ENCODE measurements at places on chromosomes 2 and 18. TPM values are rescaled to one million over a fixed set of nuclear protein-coding genes. Genes with fewer than 3 reads are reported as not detected.

- H3K27me3 ChIP-seq: no peaks in the 10 kb centered on the region
- DNase-seq: no peak
- H3K4me1 ChIP-seq: no peaks in the 10 kb centered on the region
- H3K36me3 ChIP-seq: no peaks in the 10 kb centered on the region
Measured at GRCh38 chr2:13114391-13114790, 397.7 kb downstream of the TRIB2 start.

- no peaks in the 10 kb centered on the region for H3K27me3 ChIP-seq
- no peak for DNase-seq
- H3K27ac ChIP-seq: no peak overlapping the region
- H3K36me3 ChIP-seq: no peaks in the 10 kb centered on the region
Measured at GRCh38 chr2:214607051-214607450, 196.2 kb downstream of the VWC2L start.

DNA sequence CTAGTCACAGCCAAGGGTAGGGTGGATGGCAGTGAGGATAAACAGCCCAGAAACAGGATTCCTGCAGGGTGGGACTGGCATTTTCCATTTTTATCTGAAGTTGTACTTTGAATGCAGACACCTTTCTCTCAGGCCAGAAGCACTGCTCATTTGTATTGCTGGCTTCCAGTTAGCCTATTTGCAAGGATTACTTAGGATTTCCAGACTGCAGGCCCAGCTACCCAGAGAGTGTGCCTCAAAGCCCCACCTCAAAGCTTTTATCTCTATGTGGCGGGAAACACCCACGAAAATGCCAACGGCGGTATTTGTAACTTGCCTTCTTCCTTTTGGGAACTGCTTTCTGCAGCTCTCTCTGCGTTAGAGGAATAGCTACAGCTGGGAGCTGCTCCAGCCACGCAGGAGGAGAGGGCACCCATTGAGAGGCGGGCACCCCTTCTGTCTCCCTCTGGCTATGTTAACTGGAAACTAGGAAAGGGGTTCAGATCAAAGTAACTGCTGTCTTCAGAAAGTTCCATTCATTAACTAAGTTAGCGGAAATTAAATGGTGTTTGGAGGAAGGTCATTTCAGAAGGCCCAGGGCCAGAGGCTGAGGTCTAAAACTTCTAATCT, 144.9 kb downstream of the TGIF1 start:
- DNase-seq: no peak
- H3K4me1 ChIP-seq: peaks cover 44% of the 10 kb centered on the region

GRCh38 chr2:96389736-96390135, 54.2 kb downstream of the NCAPH start:
- no peaks in the 10 kb centered on the region for H3K4me1 ChIP-seq
- no peak for DNase-seq
- H3K36me3 ChIP-seq: no peaks in the 10 kb centered on the region
- H3K4me3 ChIP-seq: no peak overlapping the region

DNA sequence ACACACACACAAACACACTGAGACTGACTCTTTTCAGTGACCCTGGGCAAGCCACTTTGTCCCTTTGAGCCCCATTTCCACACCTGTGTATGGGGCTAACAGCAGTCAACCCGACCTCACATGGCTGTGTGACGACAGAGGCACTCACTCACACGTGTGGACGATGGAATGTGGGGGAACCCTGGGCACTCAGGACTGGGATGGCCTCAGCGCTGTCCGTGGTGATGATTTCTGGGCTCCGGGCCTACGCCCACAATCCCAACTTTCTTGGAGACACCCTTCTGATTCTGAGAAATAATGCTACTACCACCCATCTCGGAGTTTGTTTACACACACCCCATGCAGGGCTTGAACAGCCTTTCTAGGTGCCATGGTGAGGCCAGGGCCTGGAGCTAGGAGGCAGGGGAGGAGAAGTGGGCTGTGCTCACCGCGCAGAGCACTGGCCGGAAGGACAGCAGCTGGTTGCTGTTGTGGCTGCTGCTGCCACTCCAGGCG, 1.5 kb downstream of the CRYBA2 start:
- H3K4me3 ChIP-seq: no peak overlapping the region
- peaks cover 6% of the 10 kb centered on the region for H3K27me3 ChIP-seq
- peak; percentile 38 for DNase-seq
- H3K36me3 ChIP-seq: no peaks in the 10 kb centered on the region
- peaks cover 8% of the 10 kb centered on the region for H3K4me1 ChIP-seq
- no peak overlapping the region for H3K27ac ChIP-seq

GRCh38 chr18:65435534-65435933, 315.3 kb upstream of the CDH7 start:
- no peak overlapping the region for H3K4me3 ChIP-seq
- H3K27ac ChIP-seq: no peak overlapping the region
- no peak for DNase-seq
- no peaks in the 10 kb centered on the region for H3K4me1 ChIP-seq

DNA sequence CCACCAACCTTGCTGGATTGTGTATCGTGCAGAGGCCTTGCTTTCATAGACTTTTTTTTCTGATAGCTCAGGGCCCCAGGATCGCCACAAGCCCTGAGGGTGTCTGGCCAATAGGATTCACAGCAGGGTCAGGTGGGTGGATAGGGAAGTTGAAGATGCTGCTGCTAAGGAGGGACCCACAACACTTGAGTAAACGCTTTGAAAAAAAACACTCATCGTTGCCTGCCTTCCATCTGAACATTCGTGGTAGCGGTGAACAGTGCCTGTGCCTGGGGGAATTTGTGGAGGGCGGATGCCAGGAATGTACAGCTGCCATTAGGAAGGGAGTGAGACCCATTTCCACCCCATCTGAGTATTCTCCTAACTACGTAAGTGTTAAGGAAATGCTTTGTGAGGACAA, 104.6 kb upstream of the TPO start:
- DNase-seq: no peak
- no peak overlapping the region for H3K4me3 ChIP-seq
- H3K36me3 ChIP-seq: no peaks in the 10 kb centered on the region
- no peak overlapping the region for H3K27ac ChIP-seq

GRCh38 chr2:186696290-186696689, 2.4 kb downstream of the FAM171B start:
- H3K4me1 ChIP-seq: peaks cover 12% of the 10 kb centered on the region
- no peak overlapping the region for H3K27ac ChIP-seq
- no peaks in the 10 kb centered on the region for H3K36me3 ChIP-seq
- DNase-seq: no peak

- H3K36me3 ChIP-seq: no peaks in the 10 kb centered on the region
- DNase-seq: no peak
- H3K4me3 ChIP-seq: no peak overlapping the region
- no peak overlapping the region for H3K27ac ChIP-seq
Measured at GRCh38 chr18:59246796-59247195, 26.5 kb downstream of the RAX start.

DNA sequence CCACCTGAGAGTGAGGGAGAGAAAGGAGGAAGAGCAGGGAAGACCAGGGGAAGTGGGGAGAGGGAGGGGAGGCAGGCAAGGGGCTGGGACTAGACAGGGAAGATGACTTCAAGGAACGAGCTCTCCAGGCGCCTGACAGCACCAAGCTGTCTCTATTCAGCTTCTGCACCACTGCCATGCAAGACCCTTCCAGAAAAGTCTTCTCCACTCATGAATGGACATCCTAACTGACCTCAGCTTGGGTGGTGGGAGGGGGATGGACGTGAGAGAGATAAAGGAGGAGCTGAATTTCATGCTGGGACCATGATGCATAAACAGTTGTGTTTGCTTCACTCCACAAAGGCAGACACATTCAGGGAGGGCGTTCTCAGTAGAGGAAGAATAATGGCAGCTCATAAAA, 206.4 kb upstream of the ARL4C start:
- DNase-seq: no peak
- H3K4me3 ChIP-seq: no peak overlapping the region
- H3K36me3 ChIP-seq: no peaks in the 10 kb centered on the region
- no peak overlapping the region for H3K27ac ChIP-seq

PSMA8 gene
- total RNA-seq: not detected

NEU2 gene
- total RNA-seq: not detected

DES gene
- total RNA-seq: 0.86 TPM

CRACDL gene
- total RNA-seq: 0.77 TPM

Measured in Caco-2 (cell line).